Brain (organoid and tissue), 16 donors: ENCODE measurements at places on chromosomes 3 and 15.

- no peak for DNase-seq
These were observed 55.1 kb upstream of the PLXNA1 start for GRCh38 chr3:126927846-126928245.

DNA sequence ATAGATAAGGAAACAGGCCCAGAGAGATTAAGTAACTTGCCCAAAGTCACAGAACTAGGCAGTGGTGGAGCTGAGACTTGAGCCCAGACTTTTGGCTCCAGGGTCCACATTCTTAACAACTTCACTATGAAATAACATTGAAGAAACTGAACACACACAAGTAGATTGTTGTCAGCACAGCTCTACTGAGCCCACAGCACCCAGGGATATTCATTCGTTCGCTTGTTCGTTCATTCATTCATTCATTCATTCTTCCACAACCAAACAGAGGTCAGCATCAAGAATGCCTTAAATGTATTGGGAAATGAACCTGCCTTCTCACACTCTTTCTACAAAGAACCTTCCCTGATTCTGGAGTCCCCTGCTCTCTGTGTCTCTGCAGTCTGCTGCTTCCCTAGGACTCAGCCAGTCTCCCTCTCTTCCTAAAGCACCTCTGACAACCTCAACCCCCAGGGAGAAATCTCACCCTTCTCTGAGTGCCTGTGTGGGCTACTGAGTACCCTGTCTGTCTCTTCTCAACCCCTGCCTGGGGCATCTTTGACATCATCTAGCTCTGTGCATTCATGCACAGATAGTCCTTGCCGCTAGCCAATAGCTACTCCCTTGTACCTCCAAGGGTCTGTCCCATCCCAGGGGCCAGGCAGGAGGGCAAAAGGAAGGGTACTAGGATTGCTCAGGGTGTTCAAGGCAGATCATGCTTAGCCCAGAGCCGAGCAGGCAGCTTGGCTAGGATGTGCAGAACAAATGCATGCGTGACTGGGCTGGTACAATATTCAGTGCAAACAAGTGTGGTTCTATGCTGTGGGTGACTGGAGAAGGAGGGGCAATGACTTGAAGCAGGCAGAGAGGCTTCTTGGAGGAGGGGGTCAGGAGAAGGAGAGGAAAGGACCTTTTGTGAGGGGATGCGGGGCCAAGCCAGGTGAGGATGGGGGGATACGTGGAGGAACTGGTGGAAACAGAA is 3.4 kb downstream of the LINGO1 start:
- peak; percentile 33 for DNase-seq

- DNase-seq, result no peak
These were observed 51.7 kb downstream of the PHLDB2 start for GRCh38 chr3:111910806-111911205.

- DNase-seq, result no peak
These were observed 279.9 kb downstream of the PTPRG start for GRCh38 chr3:61841111-61841845.

DNA sequence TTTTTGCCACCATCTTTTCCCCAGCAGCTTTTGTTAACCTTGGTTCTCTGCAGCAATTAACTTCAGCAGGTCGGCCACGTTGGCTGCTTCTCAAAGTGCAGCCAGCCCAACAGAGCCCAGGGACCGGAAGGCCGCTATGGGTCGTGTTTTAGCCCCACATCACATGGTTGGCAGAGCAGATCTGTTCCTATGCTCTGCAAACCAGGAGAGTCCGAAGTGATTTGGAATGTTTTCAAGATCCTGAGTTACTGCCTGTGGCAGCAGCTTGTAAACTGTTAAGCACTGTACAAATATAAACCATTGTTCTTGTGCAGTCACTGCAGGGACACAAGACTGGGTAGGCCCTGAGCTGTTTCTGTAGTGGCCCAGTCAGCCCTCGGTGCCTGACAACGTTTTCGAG is 69.6 kb upstream of the MYZAP start:
- DNase-seq, result no peak
